ENCODE measurements at places on chromosomes 6 and 20.

- no peak for DNase-seq
Observed at GRCh38 chr6:8446391-8446790, 11.0 kb upstream of the SLC35B3 start.

GRCh38 chr6:30942338-30943060, 1.7 kb downstream of the MUCL3 start:
- peak; percentile 62 for DNase-seq

GRCh38 chr20:38818113-38819065, 12.9 kb downstream of the PPP1R16B start:
- DNase-seq, result no peak

- DNase-seq, result no peak
Observed at GRCh38 chr20:19026121-19026878, 186.1 kb upstream of the SLC24A3 start.

GRCh38 chr20:2603816-2604505, 48.5 kb upstream of the NOP56 start:
- no peak for DNase-seq

GRCh38 chr6:138336221-138336620, 41.5 kb upstream of the SMIM28 start:
- no peak for DNase-seq
